NCI-H2081 treated with DMSO at 0.1 percent for 48 hours (cell line): ENCODE measurements at places on chromosomes 6 and 20.

GRCh38 chr6:154893917-154894316 lies 101.2 kb upstream of the TIAM2 start:
- DNase-seq, result no peak

DNA sequence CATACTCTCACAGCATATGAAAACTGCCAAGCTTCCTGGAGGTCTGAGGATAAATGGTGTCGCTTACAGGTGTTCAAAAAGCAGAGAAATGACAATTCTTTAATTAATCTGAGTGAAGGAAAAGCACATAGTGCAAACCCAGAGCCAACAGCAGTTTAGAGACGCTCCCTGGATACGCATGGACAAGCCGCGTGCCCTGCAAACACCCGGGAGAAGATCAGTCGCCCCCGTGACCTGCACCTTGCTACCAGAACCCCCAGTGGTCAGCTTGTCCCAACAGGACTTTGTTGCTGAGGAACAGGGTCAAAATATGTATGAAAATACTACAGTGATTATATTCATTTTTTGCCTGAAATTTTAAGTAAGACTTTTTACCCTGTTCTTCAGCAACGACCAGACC lies 93.9 kb downstream of the PSMG4 start:
- DNase-seq, result no peak

DNA sequence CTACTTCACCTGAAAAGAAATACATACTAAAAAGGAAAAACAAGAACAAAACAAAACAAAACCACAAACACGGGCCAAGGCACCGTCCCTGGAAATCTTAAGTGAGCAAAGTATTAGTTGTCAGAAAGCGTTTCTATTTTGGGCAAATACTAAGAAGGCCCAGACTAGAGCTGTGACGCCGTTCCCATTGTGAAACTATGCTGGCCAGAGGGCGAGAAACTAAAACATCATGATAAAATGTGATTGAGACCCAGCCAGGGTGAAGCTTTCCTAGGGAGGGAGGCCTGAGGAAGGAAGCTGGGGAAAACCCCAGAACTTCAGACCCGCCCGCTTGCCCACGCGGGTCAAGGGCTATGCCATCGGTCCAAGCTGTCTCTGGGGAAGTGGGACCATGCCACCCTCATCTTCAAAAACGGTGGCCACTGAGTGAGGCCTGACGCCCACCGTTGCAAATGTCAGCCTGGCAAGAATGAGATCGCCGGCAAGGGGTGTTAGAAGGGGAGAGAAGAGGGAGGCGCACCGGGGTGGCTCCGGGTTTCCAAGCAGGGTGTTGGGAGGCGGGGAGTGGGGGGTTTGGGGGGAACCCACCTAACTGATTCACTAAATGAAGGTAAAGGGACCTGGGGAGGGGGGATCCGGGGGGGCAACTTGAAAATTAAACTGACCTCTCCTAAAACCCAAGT lies 1950.9 kb upstream of the DEFB115 start:
- no peak for DNase-seq

- no peak for DNase-seq
Observed at GRCh38 chr6:53369876-53370515, 21.2 kb upstream of the ELOVL5 start.

GRCh38 chr20:57315976-57316480 lies 13.6 kb upstream of the SPO11 start:
- DNase-seq, result no peak

DNA sequence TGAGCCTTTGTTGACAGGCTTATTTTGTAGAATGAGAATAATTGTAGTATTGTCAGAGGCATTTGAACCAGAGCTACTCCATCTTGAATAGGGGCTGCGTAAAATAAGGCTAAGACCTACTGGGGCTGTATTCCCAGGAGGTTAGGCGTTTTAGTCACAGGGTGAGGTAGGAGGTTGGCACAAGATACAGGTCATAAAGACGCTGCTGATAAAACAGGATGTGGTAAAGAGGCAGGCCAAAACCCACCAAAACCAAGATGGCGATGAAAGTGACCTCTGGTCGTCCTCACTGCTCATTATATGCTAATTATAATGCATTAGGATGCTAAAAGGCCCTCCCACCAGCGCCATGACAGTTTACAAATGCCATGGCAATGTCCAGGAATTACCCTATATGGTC lies 82.7 kb downstream of the PFDN4 start:
- DNase-seq, result no peak

DNA sequence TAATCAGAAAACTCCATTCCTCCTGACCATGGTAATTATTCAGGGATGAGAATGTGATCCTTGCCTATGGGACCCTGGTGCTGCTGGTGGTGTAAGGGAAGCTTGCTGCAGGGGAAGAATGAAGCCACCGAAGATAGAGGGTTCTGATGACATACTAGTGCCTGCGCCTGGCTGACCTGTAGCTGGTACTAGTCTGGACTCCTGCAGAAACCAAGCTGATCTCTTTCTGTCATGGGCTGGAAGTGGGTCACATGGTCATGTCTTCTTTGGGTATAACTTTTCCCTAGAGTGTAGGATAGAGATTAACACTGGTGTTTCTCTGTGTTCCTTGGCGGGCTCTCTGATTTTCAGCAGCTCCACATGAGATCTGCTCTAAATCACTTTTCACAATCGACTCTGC lies 8.6 kb upstream of the SLC4A11 start:
- DNase-seq, result no peak

GRCh38 chr6:46015119-46015968 lies at the start of gene CLIC5:
Gene CLIC5 (minus strand): TSS chr6:46015860. CDS start chr6:46015542, 318 bp downstream.
- no peak for DNase-seq

- no peak for DNase-seq
Observed at GRCh38 chr20:46200582-46201570, 82.8 kb downstream of the CD40 start.

DNA sequence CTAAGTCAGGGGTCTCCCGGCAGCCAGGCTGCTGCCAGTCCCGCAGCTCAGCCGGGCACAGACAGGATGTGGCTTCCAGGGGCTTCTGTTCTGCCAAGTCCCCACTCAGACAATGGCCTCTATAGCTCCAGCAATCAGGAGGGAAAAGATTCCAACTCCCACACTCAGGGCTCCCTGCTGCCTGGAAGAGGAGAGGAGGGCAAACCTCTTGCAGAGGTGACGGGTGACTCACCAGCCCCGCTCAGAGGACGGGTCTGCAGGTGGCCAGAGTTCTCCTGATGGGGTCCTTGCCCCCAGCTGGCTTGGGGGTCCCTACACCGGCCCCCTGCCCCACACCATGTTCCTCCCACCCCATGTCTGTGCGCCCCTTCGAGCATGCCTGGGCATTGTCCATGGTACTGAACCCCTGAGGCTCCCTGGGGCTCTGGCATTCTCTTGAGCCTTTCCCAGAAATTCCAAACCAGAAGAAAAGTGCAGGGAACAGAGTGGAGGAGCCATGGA lies 32.6 kb downstream of the NTSR1 start:
- DNase-seq, result no peak

GRCh38 chr6:157380458-157380778 lies 572 bp upstream of the ZDHHC14 start:
- no peak for DNase-seq

DNA sequence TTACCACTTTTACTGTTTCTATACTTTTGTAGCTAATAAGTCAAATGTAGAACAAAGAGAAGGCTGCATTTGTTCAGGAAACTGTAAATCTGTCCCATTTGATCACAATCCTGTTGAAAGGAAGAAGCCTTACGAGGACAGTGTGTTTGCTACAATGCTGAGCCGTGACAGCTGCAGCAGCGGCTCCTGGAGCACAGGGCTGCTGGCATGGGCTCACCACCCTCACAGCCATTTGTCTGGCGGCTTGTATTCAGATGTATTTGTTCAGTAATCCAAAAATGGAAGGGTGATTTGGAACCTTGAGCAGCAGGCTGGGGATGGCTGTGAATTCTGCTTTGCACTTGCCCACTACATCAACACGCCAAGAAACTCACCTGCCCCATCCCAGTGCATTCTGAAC lies 5.7 kb downstream of the TUBB2A start:
- DNase-seq, result no peak

- no peak for DNase-seq
Observed at GRCh38 chr20:50799890-50800550, 5.2 kb downstream of the BCAS4 start.

- no peak for DNase-seq
Observed at GRCh38 chr6:76774781-76775384, 688.4 kb downstream of the HTR1B start.

- no peak for DNase-seq
Observed at GRCh38 chr6:68368845-68369244, 266.2 kb upstream of the ADGRB3 start.

DNA sequence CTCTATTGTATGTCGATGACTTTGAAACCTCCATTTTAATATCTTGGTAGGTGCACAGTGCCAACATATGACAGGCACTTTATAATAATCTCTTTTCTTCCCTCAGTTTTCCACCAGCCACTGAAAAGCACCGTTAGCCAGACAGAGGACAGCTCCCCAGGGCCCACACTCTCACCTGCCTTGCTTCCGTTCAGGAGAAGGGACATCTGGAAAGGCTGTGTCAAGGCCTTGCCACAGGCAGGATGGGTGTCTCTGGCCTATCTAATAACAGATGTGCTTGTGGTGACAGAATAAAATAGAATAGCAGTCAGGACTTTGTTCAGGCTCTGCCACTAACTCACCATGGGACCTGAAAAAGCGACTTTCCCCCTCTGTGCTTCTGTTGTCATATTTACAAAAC lies 75.5 kb upstream of the CCDC167 start:
- DNase-seq, result no peak

GRCh38 chr6:8017276-8017701 lies 46.9 kb downstream of the BLOC1S5 start:
- no peak for DNase-seq

DNA sequence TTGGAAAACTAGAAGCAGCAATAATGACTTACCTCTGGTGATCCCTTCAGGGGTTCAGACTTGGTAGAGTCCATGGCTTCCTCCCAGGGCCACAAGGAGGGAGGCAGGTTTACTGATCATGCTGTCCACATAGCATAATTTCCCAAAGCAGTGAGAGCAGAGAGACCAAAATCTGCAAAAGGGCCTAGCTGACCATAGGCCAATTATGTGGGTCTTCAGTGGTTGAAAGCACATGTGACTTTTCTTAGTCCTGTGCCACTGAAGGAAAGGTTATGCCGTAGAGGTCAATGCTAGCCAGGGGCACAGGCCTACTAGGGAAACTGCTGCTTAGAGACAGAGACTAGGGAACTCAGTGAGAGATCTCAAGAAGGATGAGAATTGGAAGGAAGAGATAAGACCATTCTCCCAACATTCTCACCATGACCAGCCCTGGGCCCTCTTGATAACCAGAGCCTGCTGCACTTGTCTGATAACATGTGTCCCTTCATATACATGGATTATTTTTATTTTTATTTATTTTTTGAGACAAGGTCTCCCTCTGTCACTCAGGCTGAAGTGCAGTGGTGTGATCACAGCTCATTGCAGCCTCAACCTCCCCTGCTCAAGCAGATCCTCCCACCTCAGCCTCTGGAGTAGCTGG lies 2.0 kb upstream of the GTPBP2 start:
- DNase-seq, result no peak

GRCh38 chr6:148250975-148251685 lies 91.5 kb upstream of the SASH1 start:
- DNase-seq, result no peak

DNA sequence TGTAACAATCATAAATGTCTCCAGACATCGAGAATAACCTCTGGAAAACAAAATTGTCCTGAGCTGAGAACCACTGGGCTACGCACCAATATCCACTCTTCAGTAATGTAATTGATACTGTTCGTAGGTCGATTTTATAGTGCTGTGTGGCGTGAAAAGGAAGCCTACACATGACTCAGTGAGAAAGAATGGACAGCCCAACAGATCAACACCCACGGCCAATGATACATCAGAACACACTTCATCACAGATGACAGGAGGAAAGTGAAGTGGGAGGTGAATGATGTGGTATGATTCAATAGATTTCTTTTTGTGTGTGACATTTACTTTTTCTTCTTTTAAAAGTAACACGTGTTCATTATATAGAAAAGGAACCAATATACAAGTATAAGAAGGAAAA lies 93.5 kb downstream of the RPS12 start:
- no peak for DNase-seq

GRCh38 chr6:25297823-25298522 lies 18.8 kb downstream of the CARMIL1 start:
- DNase-seq, result no peak

DNA sequence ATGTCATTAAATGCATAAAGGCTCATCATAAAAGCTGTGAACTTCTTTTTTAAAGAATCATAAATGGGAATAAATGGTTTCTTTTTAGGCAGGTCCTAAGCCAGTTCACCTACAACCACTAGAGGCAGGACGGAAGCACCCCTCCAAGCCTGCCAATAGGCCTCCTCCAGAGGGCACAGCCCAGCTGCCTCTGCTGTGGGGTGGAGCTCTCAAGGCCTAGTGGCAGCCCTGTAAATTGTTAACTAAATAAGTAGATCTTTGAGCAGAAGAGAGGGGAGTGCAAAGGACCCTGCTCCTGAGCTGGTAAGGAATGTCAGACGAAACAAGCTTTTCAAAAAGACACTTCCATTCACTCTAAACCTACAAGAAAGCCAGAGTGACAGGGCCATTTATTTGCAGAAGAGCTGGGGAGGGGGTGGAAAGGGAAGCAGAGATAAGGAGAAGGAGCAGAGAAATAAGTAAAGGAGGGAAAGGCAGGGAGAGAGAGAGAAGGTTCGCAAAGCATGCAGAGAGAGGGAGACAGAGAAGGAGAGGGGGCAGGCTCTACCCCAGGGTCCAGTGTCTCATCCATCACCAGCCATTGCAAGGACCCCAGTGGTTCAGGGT lies 18.0 kb upstream of the MAFB start:
- DNase-seq, result no peak

DNA sequence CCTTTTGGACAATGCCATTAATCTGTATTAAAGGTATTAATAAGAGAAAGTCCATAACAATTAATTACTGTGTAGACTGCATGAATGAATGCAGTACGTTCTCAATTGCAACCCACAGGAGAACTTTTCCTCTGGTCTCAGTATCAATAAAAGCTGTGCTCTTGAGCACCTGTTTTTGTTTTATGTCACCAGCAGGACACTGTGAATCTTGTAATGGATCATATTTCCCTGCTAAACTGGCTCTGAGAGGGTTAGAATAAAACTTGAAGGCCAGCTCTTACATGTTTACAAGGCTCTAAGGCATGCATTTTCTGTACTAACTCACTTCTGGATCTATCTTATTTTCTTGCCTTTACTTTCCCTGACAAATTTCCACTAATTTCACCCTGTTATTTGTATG lies 214.3 kb upstream of the PLN start:
- DNase-seq, result no peak

GRCh38 chr6:168361766-168362165 lies 42.2 kb upstream of the DACT2 start:
- no peak for DNase-seq

DNA sequence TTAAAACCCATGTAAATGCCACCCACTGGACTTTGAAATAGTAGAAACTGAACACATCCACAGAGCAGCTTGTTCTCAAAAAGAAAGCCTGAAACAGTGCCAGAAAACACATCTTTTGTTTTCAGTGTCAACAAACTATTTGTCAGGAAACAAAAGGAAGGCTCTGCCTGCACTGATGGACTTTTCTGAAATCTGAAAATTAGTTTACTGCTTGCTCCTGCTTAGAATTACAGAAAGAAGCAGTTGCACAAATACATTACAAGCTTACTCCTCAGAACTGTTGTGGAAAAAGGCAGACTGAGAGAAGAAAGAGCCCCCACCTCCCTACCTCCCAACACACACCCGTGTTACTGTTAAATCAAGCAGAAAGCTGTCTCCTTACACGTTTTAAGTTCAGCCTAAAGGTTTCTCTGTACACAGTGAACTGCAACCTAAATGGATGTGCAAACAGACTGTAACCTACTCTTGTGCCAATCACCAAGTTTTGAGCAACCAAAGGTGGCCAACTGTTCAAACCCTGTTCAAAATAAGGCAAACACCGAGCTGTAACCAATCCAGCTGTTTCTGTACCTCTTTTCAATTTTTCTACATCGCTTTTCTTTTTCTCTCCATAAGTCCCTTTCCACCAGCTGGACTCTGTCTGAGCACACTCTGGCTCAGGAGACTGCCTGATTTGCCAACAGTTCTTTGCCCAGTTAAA lies 43.7 kb downstream of the FRK start:
- DNase-seq, result no peak
